ENCODE measurements at places on chromosomes 5 and 9. TPM values are rescaled to one million over a fixed set of nuclear protein-coding genes. Genes with fewer than 3 reads are reported as not detected.

The ASPN gene
- 65.8 TPM for total RNA-seq

The GADD45G gene
- 6.1 TPM for total RNA-seq

The FYB1 gene
- 0.54 TPM for total RNA-seq

The CBY3 gene
- total RNA-seq = not detected

The LVRN gene
- not detected for total RNA-seq

- no peak for DNase-seq
These were observed 70.1 kb downstream of the DTWD2 start for GRCh38 chr5:118918232-118918631.

- DNase-seq = no peak
These were observed 129.5 kb downstream of the RNF180 start for GRCh38 chr5:64295101-64295500.

DNA sequence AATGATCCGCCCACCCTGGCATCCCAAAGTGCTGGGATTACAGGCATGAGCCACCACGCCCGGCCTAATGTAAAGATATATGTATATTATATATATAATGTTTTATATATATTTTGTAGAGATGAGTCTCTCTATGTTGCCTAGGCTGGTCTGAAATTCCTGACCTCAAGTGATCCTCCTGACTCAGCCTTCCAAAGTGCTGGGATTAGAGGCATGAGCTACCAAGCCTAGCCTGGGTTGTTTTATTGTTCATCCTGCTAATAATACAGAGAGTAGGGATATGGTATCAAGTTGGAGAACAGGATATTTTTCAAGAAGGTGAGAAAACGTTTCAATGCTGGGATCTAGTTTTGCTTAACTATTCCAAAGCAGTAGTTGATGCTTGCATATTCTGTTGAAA is 2.9 kb downstream of the SEC24A start:
- no peak for DNase-seq

GRCh38 chr9:134389642-134390041 is 63.4 kb downstream of the RXRA start:
- no peak for DNase-seq

- DNase-seq = no peak
These were observed 96.6 kb downstream of the UBAP2 start for GRCh38 chr9:33952066-33952465.

- DNase-seq = peak; percentile 54
These were observed 620.2 kb upstream of the DMAC1 start for GRCh38 chr9:8419596-8420275.

DNA sequence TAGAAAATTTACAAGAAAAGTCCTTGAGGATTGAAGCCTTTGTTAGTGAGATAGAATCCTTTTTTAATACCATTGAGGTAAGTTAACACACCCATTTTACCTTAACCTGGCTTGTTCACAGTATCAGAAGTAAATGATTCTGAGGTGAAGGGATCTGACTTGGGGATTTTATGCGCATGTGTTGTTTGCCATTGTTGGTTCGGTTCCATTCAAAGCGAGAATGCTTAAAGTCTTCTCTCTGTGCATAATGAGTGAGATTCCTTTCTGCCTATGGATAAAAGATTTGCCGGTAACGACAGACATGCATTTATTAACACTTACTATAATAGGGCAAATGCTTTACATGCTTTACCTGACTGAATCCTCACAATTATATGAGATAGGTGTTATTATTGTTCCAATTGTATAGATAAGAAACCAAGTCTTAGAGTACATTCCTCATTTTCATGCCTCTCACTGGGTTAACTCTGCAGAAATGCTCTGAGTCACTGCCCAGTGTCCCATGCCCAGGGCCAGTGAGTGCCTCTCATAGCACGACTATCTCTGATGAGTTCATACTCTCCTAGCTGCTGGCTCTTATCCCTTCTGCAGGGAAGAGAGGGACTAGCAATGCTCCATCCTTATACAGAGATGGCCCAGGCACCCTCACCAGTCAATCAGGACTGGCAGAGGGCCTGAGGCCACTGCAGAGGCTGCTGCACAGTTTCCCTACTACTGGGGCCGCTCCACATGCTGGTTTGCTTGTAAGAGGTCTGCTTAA is 54.4 kb downstream of the CMYA5 start:
- DNase-seq = peak; percentile 6

- DNase-seq = no peak
These were observed 9.3 kb upstream of the DOLPP1 start for GRCh38 chr9:129071526-129072126.
